AG08395 (cell line): ENCODE measurements at places on chromosomes 3 and 15.

- no peak for DNase-seq
Observed at GRCh38 chr3:180048103-180048502, 11.4 kb upstream of the PEX5L start.

DNA sequence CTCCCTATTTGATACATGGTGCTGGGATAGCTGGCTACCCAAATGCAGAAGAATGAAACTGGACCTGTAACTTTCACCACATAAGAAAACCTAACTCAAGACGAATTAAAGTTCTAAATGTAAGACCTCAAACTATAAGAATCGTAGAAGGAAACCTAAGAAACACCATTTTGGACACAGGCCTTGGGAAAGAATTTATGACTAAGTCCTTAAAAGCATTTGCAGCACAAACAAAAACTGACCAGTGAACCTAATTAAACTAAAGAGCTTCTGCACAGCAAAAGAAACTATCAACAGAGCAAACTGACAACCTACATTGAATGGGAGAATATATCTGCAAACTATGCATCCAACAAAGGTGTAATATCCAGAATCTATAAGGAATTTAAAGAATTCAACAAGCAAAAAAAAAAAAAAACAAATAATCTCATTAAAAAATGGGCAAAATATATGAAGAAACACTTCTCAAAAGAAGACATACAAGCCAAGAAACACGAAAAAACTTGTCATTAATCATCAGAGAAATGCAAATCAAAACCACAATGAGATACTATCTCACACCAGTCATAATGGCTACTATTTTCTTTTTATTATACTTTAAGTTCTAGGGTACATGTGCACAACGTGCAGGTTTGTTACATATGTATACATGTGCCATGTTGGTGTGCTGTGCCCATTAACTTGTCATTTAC, 37.0 kb downstream of the HDGFL3 start:
- DNase-seq: no peak

DNA sequence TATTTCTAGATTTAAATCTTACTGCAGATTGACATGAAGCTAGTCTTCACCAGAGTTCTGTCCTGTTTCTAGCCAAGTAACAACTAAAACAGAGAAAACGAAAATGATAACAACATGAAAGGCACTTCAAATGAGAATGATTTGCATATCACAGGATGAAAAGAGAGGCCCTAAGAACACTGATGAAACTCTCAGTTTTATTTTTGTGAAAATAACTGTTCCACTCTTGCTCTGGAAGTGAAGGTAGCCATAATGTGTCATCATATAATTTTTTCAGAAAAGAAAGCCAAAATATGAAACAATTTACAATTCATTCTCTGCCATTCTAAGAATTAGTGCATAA, 274.4 kb downstream of the ADAMTSL3 start:
- no peak for DNase-seq

DNA sequence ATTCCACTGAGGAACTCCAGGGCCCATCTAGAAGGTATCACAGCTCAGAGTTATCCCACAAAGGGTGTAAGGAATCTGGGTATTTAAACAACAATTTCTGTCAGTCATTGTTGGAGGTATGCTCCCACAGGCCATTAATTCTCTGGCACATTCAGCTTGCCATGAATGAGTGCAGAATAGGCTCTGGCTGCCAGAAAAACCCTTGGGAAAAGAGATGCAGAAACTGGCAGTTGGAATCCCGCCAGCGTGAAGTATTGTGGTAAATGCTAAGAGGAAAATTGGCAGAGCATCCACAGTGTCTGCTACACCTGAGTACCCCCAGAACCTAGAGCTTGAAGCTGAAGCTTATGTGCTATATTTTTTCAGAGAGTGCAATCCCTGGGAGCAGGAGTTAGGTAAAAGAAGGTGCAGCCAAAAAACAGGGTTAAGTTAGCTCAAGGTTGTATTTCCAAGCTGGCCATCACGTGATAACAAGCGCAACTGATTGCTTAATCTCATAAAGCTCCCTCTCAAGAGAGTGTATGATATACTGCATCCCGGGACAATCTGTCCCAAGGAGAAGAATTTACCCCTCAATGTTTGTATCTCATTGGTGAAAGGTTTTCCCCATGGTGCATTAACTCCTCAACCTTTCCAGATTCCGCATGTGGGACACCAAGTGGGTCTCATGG, 94.2 kb upstream of the ACP3 start:
- no peak for DNase-seq

DNA sequence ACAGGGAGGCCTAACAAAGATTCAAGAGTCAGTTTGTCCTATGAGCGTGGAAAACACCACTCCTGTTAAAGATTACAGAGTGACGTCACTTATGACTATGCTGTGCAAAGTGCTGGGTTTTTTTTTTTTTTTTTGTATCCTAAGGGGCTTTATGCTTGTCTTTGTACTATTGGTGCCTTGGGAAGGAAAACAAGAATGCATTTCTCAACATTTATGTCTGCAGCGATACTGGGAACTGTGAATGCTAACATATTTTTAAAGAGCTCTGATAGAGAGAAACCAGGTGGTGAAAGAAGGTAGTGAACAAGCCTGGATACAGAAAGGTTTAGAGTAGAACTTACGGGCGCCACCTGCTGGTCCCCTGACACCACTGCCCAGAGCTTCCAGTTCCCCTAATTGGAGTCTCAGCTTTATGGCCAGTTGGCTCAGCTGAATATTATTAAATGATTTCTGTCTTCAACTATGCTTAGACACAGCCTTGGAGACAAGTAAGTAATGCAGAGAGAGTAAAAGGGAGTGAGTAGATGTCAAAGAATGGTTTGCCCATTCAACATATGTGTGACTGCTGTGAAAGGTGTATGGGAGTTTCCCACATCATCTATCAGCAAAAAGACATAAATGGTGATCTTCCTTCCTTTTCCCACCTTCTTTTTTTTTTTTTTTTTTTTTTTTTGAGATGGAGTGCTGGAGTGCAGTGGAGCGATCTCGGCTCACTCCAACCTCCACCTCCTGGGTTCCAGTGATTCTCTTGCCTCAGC, 807.9 kb upstream of the CFAP20DC start:
- DNase-seq: peak; percentile 84

DNA sequence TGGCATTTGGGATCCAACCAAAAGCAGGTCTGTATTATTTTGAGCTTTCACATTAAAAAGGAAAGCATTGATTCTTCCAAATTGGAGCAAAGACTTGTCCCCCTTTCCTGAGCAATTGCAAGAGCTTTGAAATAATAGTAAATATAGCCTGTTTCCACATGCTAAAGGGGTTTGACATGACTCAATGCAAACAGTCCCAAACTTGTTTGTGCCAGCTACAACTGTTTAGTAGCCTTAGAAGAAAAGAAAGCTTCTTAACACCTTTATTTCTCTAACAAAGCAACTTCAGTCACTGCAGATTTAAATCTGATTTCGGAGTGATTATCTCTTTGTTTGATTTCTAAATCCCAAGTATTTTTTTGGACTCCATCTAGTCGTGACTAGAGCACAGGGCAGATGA, 180.2 kb downstream of the SEMA6D start:
- no peak for DNase-seq

DNA sequence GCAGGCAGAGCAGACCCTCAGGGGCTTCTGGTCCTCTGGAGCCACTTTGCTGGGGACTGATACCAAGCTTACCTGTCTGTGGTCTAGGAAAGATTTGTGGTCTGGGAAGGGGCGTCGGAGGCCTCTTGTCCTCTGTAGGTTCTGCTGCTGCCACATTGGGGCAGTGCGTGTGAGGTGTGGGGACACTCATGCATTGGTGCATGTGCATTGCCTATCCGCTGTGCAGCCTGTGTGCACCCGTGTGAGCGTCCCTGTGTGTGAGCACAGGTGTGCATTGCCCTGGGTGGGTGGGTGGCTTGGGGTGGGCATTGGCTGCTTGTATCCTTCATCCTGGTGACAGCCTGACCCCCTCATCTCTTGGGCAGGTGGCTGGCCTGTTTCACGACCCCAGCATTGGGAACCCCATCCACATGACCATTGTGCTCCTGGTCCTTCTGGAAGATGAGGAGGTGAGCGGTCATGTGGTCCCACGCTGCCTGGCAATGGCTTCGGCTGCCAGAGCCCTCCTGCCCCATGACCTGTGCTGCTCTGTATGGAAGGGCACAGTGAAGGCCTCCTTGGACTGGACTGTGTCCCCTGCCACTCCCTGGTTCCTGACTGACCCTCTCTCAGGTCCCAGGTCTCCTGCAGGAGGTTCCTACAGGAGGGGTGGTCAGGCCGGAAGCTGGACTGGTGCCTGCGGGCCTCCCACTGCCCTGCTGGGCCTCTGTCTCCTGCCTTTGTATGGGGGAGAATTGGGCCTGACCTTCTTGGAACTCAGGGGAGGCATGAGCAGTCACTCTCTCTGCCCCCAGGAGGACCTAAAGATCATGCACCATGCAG, 41.5 kb downstream of the SAXO2 start:
- no peak for DNase-seq

- DNase-seq: no peak
Observed at GRCh38 chr3:25689226-25689625, 24.5 kb upstream of the TOP2B start.

GRCh38 chr15:74270155-74270554, 34.0 kb downstream of the CCDC33 start:
- DNase-seq: no peak

- DNase-seq: no peak
Observed at GRCh38 chr3:124764746-124765145, 34.5 kb downstream of the UMPS start.

- no peak for DNase-seq
Observed at GRCh38 chr3:13463618-13464400, 16.3 kb upstream of the HDAC11 start.
